ENCODE measurements at places on chromosomes 7 and 10. TPM values are rescaled to one million over a fixed set of nuclear protein-coding genes. Genes with fewer than 3 reads are reported as not detected.

The BHLHA15 gene
- total RNA-seq, result 5.2 TPM

The ANKRD22 gene
- 2.3 TPM for total RNA-seq

- DNase-seq, result no peak
Measured at GRCh38 chr10:119725517-119725827, 378 bp upstream of the INPP5F start.

GRCh38 chr10:33216661-33217427 lies 117.6 kb downstream of the NRP1 start:
- no peak for DNase-seq

GRCh38 chr7:133070562-133070961 lies 11.3 kb downstream of the CHCHD3 start:
- DNase-seq, result no peak

DNA sequence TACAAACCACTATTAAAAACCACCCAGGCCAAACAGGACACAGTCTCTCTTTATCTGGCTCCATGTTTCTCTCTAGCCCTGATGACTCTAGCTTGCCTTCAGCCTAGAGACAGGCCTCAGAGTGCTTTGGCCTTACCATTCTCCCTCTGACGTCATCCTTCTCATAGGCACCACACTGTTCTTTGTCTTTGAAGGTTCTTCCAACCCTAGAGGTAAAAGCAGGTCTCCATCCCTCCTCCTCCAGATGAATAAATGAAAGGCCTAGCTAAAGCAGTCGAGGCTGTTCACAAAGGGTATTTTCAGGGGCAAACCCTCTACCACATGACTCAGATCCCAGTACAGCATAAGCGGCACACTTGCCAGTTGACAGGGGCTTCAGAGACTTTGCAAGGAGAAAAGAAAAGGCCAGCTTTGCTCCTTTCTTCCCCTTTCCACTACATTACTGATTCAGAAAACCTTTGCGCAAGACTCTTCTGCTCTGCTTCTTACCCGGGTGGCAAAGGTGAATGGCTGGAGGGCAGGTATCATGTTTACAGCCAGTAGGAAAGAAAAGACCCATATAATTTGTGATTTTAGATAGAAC lies 14.8 kb downstream of the NFE2L3 start:
- no peak for DNase-seq

GRCh38 chr10:100138921-100139496 lies 46.8 kb downstream of the ERLIN1 start:
- DNase-seq, result no peak

DNA sequence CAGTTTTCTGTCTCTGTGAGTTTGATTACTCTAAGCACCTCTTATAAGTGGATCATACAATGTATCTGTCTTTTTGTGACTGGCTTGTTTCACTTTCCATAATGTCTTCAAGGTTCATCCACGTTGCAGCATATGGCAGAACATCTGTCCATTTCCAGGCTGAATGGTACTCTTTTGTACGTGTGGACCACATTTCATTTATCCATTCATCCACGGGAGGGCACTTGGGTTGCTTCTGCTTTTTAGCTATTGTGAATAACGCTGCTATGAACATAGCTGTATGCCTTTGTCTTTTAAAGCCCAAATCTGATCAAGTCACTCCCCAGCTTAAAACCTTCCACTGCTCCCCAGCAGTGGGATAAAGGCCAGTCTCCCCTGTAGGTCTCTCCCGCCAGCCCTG lies 31.5 kb downstream of the EGFR start:
- DNase-seq, result no peak
